ENCODE measurements at places on chromosomes 11 and 22. TPM values are rescaled to one million over a fixed set of nuclear protein-coding genes. Genes with fewer than 3 reads are reported as not detected.

GRCh38 chr11:83970061-83970671, 684.0 kb upstream of the CCDC90B start:
- H3K36me3 ChIP-seq = no peaks in the 10 kb centered on the region
- no peak for DNase-seq
- no peak overlapping the region for H3K27ac ChIP-seq
- H3K4me1 ChIP-seq = no peaks in the 10 kb centered on the region

GRCh38 chr22:26889802-26890201, 232.4 kb downstream of the MIAT start:
- peaks cover 13% of the 10 kb centered on the region for H3K4me1 ChIP-seq
- H3K27me3 ChIP-seq = no peaks in the 10 kb centered on the region
- no peak for DNase-seq
- H3K36me3 ChIP-seq = no peaks in the 10 kb centered on the region
- no peak overlapping the region for H3K4me3 ChIP-seq

DNA sequence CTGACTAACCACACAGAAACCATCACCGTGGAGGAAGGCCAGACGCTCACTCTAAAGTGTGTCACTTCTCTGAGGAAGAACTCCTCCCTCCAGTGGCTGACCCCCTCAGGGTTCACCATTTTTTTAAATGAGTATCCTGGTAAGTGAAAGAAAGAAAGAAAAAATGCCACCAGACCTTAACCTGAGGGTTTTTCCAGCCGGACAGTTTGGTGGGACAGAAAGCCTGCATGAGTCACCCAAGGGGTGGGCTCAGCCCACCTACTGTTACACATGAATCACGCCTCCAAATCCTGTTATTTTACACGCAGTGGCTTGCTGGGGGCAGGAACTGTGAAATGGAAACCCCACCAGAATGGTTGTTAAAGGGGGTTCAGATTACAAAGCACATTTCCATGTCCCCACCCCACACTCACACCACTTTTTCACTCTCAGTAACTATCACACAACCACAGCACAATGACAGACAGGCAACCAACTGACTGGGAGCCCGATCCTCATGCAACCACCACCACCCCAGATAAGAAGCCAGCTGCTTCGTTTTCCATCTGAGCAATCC, 11.9 kb downstream of the CRTAM start:
- H3K4me3 ChIP-seq = no peak overlapping the region
- H3K4me1 ChIP-seq = no peaks in the 10 kb centered on the region
- no peak overlapping the region for H3K27ac ChIP-seq

CHRM1 gene
- not detected for total RNA-seq

DNA sequence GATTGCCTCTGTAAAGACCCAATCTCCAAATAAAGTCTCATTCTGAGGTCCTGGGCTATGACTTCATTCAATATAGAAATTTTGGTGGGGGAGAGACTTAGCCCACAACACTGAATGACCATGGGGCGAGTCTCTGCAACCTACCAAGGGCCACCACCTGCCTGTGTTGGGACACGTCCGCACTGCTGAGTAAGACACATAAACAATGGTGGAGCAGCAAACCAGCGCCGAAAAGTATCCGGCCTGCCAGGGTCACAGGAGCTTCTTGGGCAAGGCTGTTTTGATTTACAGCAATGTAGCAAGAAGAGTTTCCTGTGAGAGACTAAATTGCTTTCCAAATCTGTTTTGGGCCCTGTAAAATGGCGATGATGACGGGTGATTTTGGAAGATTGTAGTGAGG, 122.3 kb downstream of the SHANK2 start:
- DNase-seq = no peak
- H3K4me1 ChIP-seq = no peaks in the 10 kb centered on the region
- H3K27ac ChIP-seq = no peak overlapping the region
- H3K27me3 ChIP-seq = no peaks in the 10 kb centered on the region

GRCh38 chr22:41661088-41661487, 27.6 kb downstream of the SNU13 start:
- no peak for DNase-seq
- peaks cover 41% of the 10 kb centered on the region for H3K36me3 ChIP-seq
- H3K4me3 ChIP-seq = no peak overlapping the region
- no peak overlapping the region for H3K27ac ChIP-seq
- no peaks in the 10 kb centered on the region for H3K27me3 ChIP-seq

SLC6A5 gene
- total RNA-seq = not detected

- no peaks in the 10 kb centered on the region for H3K27me3 ChIP-seq
- H3K27ac ChIP-seq = no peak overlapping the region
- DNase-seq = no peak
- no peaks in the 10 kb centered on the region for H3K4me1 ChIP-seq
Measured at GRCh38 chr22:49203091-49203858, 624.4 kb downstream of the BRD1 start.

DNA sequence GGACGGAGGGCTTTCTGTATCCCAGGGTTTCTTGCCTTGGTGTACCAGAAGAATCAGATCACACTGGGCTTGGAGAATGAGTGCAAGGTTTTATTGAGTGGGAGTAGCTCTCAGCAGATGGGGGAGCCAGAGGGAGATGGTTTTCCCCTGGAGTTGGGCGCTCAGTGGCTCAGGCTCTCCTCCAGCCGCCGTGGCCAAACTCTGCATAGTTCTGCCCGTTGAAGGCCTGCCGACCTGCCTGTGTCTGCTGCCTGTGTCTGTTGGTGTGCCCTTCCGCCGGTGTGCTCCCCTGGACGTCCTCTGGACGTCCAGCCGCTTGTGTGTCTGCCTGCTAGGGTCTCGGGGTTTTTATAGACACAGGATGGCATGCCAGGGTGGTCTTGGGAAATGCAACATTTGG, 4.5 kb upstream of the ALKBH8 start:
- no peak for DNase-seq
- no peaks in the 10 kb centered on the region for H3K27me3 ChIP-seq
- H3K4me1 ChIP-seq = peaks cover 6% of the 10 kb centered on the region
- no peak overlapping the region for H3K4me3 ChIP-seq
- no peak overlapping the region for H3K27ac ChIP-seq

GRCh38 chr11:41935795-41936194, 476.3 kb upstream of the LRRC4C start:
- H3K4me1 ChIP-seq = no peaks in the 10 kb centered on the region
- H3K4me3 ChIP-seq = no peak overlapping the region
- DNase-seq = no peak

DNA sequence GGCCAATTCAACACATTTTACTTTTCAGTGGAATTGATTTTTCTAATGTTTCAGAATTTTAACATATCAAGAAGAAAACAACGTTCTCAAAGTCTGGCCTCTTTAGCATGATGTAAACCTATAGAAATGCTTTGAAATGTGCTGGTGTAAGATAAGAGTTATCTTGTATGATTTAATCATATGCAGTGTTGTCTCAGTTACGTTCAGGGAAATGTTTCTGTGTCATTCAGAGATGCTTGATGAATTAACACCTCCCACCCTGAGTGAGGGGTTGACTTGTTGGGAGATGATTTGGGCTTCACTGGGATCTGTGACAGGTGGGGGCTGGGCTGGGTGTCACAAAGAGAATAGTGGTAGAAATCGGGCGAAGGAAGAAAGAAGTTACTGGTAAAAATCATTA, 15.7 kb upstream of the MYO18B start:
- DNase-seq = no peak
- no peak overlapping the region for H3K4me3 ChIP-seq
- no peaks in the 10 kb centered on the region for H3K36me3 ChIP-seq
- H3K27ac ChIP-seq = no peak overlapping the region
- H3K27me3 ChIP-seq = no peaks in the 10 kb centered on the region

- H3K36me3 ChIP-seq = peaks cover 3% of the 10 kb centered on the region
- no peak overlapping the region for H3K27ac ChIP-seq
Measured at GRCh38 chr11:126007238-126007637, 55.4 kb downstream of the CDON start.

- no peak overlapping the region for H3K4me3 ChIP-seq
- H3K27ac ChIP-seq = no peak overlapping the region
- no peaks in the 10 kb centered on the region for H3K27me3 ChIP-seq
- no peaks in the 10 kb centered on the region for H3K36me3 ChIP-seq
- H3K4me1 ChIP-seq = peaks cover 12% of the 10 kb centered on the region
Measured at GRCh38 chr11:67113231-67113721, 5.8 kb upstream of the KDM2A start.

- DNase-seq = no peak
- no peak overlapping the region for H3K4me3 ChIP-seq
- H3K36me3 ChIP-seq = no peaks in the 10 kb centered on the region
Measured at GRCh38 chr22:33828302-33828701, 92.0 kb downstream of the LARGE1 start.

- H3K4me1 ChIP-seq = peaks cover 9% of the 10 kb centered on the region
- DNase-seq = no peak
- no peaks in the 10 kb centered on the region for H3K36me3 ChIP-seq
- H3K27me3 ChIP-seq = no peaks in the 10 kb centered on the region
Measured at GRCh38 chr11:84541731-84542340, 1085.3 kb downstream of the DLG2 start.

DNA sequence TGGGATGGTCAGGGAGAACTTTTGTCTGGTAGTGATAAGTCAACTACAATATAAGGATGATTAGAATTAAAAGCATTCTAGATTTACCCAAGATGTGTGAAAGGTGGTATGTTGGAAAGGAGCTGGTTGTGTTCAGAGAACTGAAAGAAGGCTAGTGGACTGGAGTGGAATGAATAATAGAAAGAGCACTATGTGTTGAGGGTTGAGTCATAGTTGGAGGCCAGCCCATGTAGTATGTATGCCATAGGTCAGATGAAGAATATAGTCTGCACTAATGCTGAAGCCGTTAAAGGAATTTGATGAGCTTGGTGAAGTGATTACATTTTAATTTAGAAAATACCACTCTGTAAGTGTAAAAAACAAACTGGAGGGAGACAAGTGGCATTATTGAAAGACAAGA, 514.1 kb downstream of the CNTN5 start:
- no peaks in the 10 kb centered on the region for H3K36me3 ChIP-seq
- no peak for DNase-seq
- no peaks in the 10 kb centered on the region for H3K4me1 ChIP-seq
- no peak overlapping the region for H3K4me3 ChIP-seq
- no peaks in the 10 kb centered on the region for H3K27me3 ChIP-seq
- no peak overlapping the region for H3K27ac ChIP-seq

GRCh38 chr11:63905179-63905578, 11.8 kb downstream of the RCOR2 start:
- peaks cover 33% of the 10 kb centered on the region for H3K36me3 ChIP-seq
- H3K4me3 ChIP-seq = no peak overlapping the region
- no peak for DNase-seq
- H3K27ac ChIP-seq = no peak overlapping the region
- peaks cover 25% of the 10 kb centered on the region for H3K4me1 ChIP-seq
- no peaks in the 10 kb centered on the region for H3K27me3 ChIP-seq

C11orf16 gene
- not detected for total RNA-seq
